ENCODE measurements at places on chromosomes 6 and 20. TPM values are rescaled to one million over a fixed set of nuclear protein-coding genes. Genes with fewer than 3 reads are reported as not detected.

FOXA2 gene
- 0.19 TPM for total RNA-seq

CYP39A1 gene
- 0.11 TPM for total RNA-seq

SAMD3 gene
- total RNA-seq, result 0.19 TPM

SLC25A27 gene
- 10.6 TPM for total RNA-seq

CLVS2 gene
- total RNA-seq, result 0.60 TPM

CSNK2A1 gene
- total RNA-seq, result 178 TPM

CRIP3 gene
- not detected for total RNA-seq

TRIM15 gene
- not detected for total RNA-seq

PTCHD4 gene
- 1.8 TPM for total RNA-seq

AURKA gene
- 61.3 TPM for total RNA-seq

CTSZ gene
- total RNA-seq, result 246 TPM
